Activated CD4-positive, alpha-beta T cell treated with anti-CD3 and anti-CD28 coated beads, Interleukin-2, amount 10 ng/mL, durations not matched to agents 7 days and 5 days (primary cell): ENCODE measurements at places on chromosomes 12 and 14. TPM values are rescaled to one million over a fixed set of nuclear protein-coding genes. Genes with fewer than 3 reads are reported as not detected.

GRCh38 chr14:64238631-64239030, 55.5 kb downstream of the ESR2 start:
- no peak for DNase-seq

GRCh38 chr14:92734618-92735017, 13.8 kb downstream of the LGMN start:
- DNase-seq: no peak

GPX2 gene
- total RNA-seq: not detected

DNA sequence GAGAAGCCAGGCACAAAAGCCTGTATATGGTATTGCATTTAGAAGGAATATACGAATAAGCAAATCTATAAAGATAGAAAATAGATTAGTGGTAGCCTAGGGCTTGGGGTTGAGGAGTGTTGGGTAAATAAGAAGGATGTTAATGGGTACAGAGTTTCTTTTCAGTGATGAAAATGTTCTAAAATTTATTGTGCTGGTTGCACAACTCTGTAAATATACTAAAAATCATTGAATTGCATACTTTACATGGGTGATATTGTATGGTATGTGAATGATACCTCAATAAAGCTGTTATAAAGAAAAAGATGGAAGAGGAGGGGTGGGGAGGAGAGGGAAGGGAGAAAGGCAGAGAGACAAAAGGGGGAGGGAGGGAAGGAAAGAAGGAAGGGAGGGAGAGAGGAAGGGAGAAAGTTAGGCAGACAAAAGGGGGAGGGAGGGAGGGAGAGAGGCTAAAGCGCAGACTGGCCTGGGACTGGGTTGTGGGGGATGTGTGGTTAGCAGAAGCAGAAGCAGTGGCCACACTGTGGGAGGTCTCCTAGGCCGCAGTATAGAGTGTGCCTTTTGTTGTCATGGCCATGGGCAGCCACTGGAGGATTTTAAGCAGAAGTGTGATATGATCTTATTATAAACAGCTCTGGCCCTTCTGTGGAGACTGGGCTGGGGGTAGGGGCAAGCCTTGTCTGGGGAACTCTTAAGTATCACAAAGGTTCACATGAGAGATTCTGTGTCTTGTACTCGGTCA, 73.6 kb upstream of the ELK3 start:
- DNase-seq: no peak

DNA sequence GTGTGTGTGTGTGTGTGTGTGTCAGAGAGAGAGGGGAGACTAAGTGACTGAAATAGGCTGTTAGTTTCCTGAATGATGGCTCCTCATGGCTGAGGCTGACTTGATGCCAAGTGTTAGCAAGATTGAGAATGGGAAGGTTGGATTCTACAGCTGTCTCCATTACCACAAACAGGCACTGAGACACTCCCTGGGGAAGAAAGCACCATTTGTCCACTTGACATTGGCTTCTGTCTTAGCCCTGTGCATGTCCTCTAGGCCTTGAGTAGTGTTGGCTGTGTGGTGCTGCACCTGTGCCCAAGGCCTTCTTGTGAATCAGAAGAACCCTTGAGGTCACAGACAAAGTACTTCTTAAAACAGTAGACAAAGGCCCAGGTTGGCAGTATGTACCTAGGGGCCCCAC, 15.6 kb downstream of the ERG28 start:
- DNase-seq: no peak

GRCh38 chr12:16093825-16094224, 182.7 kb downstream of the DERA start:
- no peak for DNase-seq

DNA sequence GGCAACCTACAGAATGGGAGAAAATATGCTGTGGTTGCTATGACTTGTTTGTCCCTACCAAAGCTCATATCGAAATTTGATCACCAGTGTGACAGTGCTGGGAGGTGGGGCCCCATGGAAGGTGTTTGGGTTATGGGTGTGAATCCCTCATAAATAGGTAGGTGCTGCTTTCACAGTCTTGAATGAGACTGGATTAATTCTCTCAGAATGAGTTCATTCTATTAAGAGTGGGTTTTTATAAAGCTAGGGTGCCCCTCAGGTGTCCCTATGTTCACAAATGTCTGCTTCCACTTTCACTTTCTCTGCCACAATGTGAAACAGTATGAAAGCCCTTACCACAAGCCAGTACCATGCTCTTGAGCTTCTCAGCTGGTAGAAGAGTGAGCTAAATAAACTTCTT, 133.5 kb downstream of the CPNE8 start:
- peak; percentile 42 for DNase-seq

- no peak for DNase-seq
Observed at GRCh38 chr14:34201909-34202637, 251.2 kb upstream of the EGLN3 start.

GRCh38 chr14:71563492-71564153, 368.6 kb upstream of the RGS6 start:
- DNase-seq: no peak

- DNase-seq: no peak
Observed at GRCh38 chr12:100075598-100075997, 67.1 kb downstream of the BLTP3B start.

MIP gene
- total RNA-seq: not detected

CARMIL3 gene
- 0.83 TPM for total RNA-seq

- no peak for DNase-seq
Observed at GRCh38 chr14:101906645-101907044, 57.7 kb upstream of the DYNC1H1 start.

DNA sequence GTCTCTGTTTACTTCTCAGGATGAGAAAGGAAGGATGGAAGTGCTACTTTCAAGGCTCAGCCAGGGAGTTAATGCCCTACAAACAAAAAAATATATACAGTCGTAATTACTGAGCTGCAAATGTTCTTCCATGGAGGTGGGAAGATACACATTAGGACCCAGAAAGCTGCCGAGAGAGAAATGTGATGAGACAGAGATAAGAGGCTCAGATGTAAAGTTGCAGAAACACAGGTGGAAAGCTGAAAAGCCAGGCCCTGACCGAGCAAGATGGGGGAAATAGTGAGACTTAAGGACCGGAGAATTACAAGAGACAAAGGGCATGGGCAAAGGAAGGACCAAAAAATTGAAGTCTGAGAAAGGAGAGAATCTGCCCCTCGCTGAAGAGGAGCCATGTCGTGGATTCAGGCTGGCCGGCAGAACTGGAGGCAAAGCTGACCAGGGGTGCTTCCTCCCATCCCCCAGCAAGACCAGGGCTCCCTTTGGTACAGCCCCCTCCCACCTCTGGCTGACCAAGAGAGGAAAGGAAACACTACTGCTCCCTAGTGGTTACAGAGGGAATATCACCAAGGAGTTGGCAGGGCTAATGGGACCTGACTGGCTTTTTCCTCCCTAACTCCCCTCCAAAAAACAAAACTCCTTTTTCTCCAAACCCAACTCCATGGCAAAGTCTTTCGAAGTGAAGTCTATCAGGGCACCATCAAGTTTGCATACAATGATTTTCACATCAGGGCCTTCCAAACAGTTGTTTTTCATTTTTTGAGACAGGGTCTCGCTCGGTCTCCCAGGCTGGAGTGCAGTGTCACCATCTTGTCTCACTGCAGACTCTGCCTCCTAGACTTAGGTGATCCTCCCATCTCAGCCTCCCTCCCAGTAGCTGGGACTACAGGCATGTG, 12.1 kb downstream of the ZFHX2 start:
- DNase-seq: peak; percentile 51

NFKBIA gene
- total RNA-seq: 60.1 TPM

GRCh38 chr14:74663884-74664283, 49.0 kb downstream of the AREL1 start:
- DNase-seq: no peak

PAPLN gene
- total RNA-seq: 0.46 TPM

DNA sequence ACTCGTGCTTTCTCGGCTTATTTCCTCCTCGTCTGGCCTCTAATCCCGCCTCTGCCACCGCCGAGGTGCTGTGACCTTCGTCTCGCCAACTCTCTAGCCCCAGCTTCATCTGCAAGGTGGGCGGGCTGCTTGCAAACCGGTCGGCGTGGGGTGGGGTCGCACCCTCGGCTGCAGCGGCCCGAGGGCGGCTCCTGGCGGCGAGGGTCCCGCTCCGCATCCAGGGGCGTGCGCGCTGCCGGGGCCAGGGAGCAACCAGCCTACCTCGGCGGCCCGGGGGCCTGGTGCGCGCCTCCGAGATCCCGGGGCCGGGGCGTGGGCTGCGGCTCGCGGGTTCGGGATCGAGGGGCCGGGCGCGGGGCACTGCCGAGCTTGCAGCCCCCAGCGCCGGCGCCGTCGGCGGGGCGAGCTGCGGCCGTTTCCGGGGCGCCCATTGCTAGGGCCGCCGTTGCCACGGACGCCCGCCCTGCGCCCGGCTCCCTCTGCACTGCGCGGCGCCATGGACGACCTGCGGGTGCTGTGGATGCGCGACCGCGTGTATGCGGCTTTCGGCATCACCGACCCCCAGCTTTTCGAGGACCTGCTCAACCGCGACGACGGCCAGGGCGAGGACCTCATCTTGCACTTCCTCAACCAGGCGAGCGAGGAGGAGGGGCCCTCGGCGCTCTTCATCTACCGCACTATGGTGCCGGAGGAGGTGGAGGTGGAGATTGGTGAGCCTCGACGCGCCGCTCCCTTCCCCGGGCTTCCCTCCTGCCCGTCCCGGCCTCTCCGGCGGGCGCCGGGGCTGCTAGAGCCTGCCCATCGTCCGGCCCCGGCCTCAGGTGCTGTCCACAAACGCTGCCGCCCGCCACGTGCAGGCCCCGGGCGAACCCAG, at the start of gene DNAH10:
Gene DNAH10, plus strand, starts transcription at position 461 of the 874 bp plus-strand sequence. Its CDS starts 36 bp downstream, at position 497.
- DNase-seq: peak; percentile 45

- DNase-seq: peak; percentile 84
Observed at GRCh38 chr12:94147991-94148738, at the start of gene PLXNC1. TSS of gene PLXNC1 (plus strand) at chr12:94148577. CDS start at chr12:94148972, 395 bp downstream.

- no peak for DNase-seq
Observed at GRCh38 chr12:91023326-91024004, 18.7 kb upstream of the EPYC start.

CMA1 gene
- not detected for total RNA-seq

DNA sequence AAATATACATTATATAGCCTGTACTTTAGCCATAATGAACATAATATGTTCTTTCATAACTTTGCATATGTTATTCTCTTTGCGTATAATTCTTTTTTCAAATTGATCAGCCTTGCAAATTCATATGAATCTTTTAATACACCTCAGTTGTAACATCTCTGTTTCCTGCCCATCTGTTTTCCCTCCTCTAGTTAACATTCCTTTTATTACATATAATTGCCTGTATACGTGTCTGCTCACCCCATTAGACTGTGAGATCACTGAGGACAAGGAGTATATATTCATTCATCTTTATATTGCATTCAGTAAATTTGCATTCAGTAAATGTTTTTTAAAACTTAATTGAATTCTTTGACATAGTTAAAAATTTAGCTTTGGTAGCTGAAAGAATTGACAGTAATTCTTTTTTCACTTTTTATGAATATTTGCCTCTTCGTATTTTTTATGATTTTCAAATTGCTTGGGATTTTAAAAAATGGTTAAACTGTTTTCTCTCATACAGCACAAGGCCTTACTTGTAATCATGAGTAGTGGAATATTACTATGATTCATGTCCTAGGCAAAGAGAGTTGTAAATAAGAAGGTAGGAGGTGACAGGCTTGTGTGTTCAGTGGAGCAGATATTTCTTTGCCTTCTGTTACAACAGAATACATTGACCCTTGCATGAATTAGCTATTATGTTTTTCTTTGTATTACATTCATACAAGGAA, 32.8 kb upstream of the KLHL42 start:
- no peak for DNase-seq

KRT6B gene
- not detected for total RNA-seq

TMEM116 gene
- 16.6 TPM for total RNA-seq

PLA2G1B gene
- not detected for total RNA-seq

WSCD2 gene
- total RNA-seq: not detected

DNA sequence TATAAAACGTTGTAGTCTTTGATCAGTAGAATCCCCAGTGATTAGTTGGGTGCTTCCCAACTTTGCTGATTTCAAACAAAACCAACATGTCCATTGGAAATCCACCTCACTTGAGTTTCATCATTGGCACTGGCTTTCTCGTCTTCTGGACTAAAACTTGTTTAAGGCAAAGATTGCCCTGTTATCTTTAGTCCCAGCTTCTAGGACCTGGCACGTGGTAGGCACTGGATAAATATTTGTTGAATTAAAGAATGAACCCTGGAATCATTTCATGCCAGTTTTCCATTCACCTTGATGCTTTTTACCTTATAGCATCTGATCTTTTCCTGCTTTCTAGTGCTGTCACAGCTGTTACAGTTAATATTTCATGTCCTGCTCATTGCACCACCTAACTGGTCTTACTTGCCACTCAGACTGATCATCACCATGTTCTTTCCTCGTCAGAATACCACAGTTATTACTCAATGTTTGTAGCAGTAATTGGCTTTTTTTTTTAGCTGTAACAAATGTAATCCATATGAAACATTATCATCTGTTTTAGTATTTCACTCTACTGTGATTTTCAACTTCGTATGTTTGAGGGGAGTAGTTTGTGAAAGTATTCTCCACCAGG, 7.3 kb upstream of the C12orf50 start:
- no peak for DNase-seq

GRCh38 chr12:46675736-46676135, 150.1 kb downstream of the SLC38A4 start:
- no peak for DNase-seq

DNA sequence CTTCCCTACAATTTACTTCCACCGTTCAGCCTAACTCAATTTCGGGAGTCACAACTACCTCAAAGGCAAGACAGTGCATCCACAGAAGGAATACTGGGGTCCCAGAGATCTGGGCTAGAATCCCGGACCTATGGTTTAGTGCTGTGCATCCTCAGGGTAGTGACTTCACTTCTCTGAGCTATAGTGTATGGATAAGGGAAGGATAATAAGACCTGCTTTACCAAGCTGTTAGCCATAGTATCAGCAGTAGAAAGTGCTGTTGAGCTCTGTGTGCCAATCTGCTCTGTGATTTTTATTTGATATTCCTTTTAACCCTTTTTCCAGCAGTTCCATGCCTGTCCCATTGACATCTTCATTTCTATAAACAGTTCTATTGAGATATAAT, 1044.3 kb downstream of the BCL11B start:
- DNase-seq: no peak

DNA sequence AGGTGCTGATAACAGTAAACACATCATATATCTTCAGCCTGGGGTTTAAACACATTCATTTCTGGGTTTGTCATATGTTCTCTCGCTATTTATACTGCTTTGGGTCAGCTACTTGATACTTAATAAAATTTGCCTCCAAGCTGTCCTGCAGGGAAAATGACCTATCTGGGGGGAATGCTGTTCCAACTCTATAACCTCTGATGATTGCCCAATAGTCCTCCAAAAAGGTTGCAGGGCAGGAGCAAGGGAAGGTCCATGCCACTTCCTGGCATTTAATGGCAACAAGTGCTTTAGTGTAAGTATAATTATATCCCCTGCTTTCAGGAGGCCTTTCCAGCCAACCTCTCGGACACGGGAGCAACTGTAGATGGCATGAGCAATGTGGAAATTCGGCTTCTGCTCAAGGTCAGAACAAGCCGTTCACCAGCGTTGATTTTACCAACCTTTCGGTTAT, 198.0 kb upstream of the EEA1 start:
- no peak for DNase-seq
